ELF-1 (cell line): ENCODE measurements at places on chromosomes 6 and 20.
A peak's percentile ranks its signal among the peaks of the same experiment; 100 is the strongest.

- no peak for DNase-seq
These were observed 634.3 kb upstream of the MAP3K7 start for GRCh38 chr6:91221072-91221720.

- DNase-seq = no peak
These were observed 213.5 kb downstream of the MOXD1 start for GRCh38 chr6:132187816-132188215.

GRCh38 chr6:81998432-81998831 lies 246.0 kb upstream of the TENT5A start:
- no peak for DNase-seq

- no peak for DNase-seq
These were observed 26.1 kb downstream of the HLA-F start for GRCh38 chr6:29749308-29749662.

DNA sequence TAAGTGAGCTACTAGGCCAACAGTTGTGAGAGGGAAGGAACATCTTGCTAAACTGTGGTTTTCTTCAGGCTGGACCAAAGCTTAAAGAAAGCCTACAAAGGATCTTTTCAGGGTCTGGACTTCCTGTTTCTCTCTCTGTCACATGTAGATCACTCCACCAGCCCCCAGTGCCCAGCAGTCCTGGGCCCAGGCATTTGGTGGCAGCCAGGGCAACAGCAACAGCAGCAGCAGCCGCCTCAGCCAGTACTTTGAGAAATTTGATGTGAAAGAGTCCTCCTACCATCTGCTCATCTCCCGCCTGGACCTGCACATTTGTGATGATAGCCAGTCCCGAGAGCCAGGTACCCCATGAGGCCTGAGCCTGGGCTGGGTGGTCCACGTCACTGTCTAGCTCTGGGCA lies 44.1 kb downstream of the BLTP3A start:
- no peak for DNase-seq

GRCh38 chr20:58650181-58650775 lies 805 bp upstream of the STX16 start:
- peak; percentile 23 for DNase-seq

GRCh38 chr6:21900730-21901129 lies 307.2 kb downstream of the SOX4 start:
- DNase-seq = no peak

GRCh38 chr6:80553071-80553740 lies 446.7 kb downstream of the BCKDHB start:
- peak; percentile 44 for DNase-seq

DNA sequence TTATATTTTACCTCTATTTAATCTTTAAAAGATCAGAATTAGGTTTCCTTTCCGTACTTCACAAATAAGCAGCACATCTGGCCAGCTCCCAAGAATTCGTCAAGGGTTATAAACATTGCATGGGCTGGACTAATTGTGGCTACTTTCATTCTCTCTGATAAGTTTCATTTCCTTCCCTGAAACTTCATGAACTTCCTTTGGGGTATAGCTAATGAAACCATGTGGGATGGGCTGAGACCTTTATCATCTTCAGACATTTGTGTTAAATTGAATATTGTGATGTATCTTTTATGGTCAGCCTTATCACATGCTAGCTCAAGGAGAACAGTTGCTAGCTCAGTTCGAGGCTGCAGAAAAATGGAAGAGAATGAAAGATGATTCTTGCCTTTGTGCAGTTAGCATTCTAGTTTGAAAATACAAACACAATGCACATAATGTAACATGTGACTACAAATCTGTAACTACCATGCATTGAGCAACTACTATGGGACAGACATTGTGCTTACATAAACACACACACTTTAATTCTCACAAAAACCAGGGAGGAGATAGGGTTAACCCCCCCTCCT lies 1.7 kb upstream of the GMPR start:
- DNase-seq = no peak

GRCh38 chr6:41092421-41093140 lies 19.8 kb downstream of the NFYA start:
- no peak for DNase-seq

- DNase-seq = no peak
These were observed 300.3 kb downstream of the SMOC2 start for GRCh38 chr6:168741305-168741704.

DNA sequence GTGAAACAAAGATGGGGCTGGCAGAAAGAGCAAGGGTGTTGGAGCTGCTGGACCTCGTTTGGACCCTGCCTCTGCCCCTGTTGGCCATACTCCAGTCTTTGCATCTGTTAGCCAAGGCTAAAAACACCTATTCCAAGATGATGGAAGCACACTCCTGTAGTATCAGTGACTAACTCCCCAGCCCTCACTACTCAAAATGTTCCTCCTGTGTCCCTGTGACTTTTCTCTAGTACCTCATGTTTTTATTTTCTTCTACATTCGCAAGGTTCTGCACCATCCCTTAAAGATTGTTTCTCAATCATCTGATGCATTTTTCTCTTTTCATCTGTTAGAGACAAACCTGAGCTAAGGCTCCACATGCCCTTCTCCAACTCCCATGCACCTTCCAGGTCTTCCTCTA lies 8.9 kb downstream of the PERP start:
- DNase-seq = no peak

- DNase-seq = no peak
These were observed 33.3 kb upstream of the TGM2 start for GRCh38 chr20:38198238-38198861.

DNA sequence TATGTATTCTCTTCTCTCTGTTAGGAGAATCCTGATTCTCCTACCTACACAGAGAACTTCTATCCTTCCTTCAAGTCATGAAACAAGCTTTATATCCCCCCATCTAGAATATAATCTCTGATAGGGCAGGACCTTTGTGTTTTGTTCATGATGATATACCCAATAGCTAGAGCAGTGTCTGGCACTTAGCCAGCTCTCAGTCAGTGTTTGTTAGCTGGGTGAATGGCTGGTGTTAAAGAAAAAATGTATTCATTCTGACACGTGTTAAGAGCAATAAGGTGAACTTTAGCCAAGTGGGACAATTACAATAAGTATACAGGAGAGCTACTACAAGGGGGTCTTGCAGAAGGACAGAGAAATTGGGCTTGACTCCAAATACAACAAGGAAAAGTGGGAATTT lies 34.3 kb upstream of the TNFRSF21 start:
- DNase-seq = no peak

- DNase-seq = peak; percentile 36
These were observed at the start of gene EPB41L1 for GRCh38 chr20:36154700-36155628. EPB41L1 (plus strand) TSS chr20:36154740; CDS start chr20:36173778, 19,038 bp downstream.

DNA sequence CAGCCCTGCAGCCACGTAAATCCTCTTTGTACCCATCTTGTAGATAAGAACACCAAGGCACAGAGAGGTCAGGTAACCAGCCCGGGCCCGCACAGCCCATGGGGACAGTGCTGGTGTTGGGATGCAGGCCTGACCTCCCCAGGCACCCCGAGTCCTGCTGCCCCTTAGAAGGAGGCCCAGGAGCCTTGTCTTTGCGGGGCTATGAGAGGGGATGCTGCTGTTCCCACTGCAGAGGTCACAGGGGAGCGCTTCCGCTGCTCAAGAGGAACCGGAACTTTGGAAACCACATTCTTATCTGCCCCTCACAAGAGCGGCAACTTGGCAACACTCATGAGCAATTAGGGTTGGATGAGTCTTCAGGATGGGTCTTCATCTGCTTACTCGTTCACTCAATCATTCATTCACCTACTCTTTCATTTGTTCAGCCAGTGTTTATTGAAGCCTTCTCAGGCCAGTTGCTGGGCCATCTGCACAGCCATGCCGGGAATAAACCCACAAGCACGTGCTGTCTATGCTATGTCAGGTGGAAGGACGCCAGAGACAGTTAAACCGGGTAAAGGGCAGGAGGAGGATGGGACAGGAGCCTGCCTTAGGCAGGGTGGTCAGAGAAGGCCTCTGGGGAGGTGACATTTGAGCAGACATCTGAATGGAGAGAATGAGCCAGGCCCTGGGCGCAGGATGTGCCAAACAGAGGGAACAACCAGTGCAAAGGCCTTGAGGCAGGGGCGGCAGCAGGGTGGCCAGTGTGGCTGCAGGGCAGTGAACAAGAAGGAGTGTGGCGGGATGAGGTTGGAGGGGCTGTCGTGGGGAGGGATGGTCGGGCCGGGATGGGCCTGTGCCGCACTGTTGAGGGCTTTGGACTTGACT lies 60.8 kb downstream of the RBM38 start:
- DNase-seq = no peak

- DNase-seq = no peak
These were observed 38.6 kb downstream of the SLC9A8 start for GRCh38 chr20:49851231-49851705.

GRCh38 chr6:37801605-37801940 lies 18.0 kb upstream of the ZFAND3 start:
- DNase-seq = no peak

GRCh38 chr6:166951670-166952060 lies 4.7 kb downstream of the RNASET2 start:
- no peak for DNase-seq

DNA sequence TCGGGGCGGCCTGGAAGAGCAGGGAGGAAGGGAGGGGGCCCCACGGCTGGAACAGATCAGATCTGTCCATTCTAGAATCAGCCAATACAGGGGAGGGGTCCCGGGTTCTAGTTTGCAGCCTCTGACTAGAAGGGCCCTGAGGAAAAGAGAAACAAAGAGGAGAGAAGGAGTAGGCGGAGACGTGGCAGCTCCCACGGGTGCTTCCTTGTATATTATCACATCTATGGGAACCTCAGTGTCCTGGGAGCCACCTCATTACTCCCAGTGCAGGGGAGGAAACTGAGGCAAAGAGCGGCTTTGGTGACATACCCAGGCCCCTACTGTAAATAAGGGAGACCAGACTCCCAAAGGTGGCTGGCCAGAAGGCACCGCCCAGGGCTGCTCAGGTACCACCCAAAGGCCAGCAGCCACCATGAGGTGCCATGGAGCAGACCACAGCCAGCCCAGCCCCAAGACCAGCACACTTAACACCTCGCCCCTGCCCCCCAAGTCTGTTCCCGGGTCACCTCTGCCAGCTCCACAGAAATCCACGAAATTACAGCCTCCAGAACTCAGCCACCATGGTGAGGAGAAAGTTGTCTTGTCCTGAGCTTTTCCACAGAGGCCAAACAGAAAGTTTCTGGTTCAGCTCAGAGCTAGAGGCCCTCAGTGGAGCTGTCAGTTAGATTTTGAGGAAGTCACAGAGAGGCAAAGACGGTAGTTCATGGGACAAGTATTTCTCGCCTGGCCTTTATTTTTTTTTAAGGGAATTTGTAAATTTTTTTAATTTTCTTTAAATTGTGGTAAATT lies 2.1 kb downstream of the ZC3H12D start:
- DNase-seq = no peak

GRCh38 chr20:54123587-54124180 lies 50.1 kb downstream of the CYP24A1 start:
- DNase-seq = peak; percentile 98

DNA sequence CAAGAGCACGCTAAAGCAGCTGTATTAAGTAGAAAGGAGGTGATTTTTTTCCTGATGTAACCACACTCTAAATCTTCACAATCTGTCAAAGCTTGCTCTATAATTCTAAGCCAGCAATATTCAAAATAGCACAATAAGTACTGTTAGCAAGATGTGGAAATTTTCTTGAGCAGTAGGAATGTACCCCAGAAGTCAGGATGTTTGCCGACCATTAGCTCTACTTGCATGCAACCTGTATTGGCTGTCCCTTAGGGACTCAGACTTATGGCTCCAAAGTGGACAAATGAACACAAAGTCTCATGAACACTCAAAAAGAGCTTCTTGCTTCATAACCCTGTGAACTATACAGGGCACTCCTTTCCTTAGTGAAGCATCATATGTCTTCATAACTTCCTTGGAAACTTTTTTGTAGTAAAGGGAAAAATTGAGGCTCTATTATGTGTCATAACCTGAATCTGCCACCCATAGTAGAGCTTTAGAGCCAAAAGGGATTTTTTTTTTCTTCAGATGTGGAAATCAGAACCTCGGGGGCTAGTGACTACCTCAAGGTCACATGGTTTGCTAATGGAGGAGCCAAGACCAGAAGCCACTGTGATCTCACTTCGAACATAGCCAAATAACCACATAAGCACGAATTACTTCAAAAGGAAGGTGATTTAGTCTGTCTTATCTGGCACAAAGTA lies 54.5 kb downstream of the ADGRG6 start:
- DNase-seq = no peak

GRCh38 chr20:45456632-45457031 lies 12.9 kb upstream of the WFDC2 start:
- DNase-seq = peak; percentile 46

DNA sequence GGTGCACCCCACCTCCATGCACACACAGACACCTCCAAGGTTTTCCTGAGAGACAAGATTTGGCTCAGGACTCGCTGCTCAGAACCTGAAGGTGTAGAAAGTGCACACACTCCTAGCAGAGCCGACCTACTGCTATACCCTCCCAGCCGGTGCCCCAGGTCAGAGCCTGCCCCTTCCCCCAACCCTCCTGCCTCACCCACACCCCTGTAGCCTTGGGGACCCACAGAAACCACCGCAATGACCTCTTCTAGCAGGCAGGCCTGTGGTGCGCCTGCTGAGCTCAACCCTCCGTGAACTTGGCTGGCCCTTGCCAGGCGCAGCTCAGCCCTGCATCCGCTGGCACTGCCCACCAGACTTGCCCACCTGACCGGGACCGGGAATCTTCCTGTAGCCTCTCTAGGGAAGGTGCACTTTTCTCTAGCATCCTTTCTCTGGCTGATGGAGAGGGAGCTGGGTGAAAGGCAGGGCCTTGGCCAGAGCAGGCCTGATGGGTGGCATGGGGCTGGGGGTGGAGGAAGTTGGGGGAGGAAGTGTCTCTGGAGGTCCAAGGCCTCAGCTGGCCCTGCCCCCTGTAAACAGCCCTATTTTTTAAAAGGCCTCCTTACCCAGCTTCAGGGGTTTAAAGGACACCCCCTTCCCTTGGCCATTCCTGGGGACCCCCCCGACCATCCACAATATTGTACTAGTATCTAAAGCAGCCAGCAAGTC lies 36.9 kb upstream of the SLCO4A1 start:
- no peak for DNase-seq

DNA sequence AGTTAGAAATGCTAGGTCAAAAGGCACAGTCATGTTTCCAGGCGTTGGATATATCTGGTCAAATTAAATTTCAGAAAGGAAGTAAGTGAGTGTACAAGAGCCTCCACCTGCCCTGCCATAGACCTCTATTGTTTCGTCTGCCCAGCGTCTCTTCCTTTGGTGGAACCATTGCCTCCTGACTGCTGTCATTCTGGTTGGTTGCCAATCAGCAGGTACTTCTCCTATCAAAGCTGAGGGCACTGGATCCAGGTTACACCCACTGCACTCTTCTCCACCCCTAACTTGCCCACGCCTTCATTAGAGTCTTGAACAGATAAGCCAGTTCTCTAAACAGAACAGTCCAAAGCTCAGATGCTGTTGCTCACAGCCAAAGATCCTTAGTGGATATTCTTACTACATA lies 2.6 kb upstream of the WFDC5 start:
- DNase-seq = no peak
